ENCODE measurements at places on chromosomes 12 and 14.
A peak's percentile ranks its signal among the peaks of the same experiment; 100 is the strongest.

DNA sequence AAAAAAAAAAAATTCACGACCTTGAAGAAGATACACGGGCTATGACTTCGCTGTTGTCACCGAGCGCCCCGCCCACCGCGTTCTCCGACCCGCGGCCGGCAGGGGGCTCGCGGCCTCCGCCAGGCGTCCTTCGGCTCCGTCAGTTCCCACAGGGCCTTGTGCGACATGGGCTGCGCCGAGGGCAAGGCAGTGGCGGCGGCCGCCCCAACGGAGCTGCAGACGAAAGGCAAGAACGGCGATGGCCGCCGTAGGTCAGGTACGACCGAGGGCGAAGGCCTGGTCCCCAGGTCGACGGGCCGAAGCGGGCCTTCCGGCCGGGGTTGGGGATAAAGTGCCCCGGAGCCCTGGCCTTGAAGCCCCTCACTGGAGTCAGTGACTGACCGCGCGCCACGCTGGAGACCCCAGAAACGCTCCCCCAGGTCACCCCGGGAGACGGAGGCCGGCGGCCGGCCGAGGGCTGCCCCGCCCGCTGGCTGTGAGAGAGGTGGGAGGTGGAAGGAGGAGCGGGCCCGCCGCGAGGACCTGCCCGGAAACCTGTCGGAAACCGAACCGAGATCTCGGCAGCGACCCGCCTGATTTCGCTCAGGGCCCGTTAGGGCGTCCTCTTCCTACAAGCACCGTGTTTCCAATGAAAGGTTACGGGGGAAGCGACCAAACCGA lies at the start of gene TXNRD1:
Gene TXNRD1 (plus strand): TSS at position 142 of the 660 bp plus-strand sequence. CDS start 24 bp downstream, at position 166.
- peak; percentile 89 for DNase-seq

- no peak for DNase-seq
Measured at GRCh38 chr12:23899434-23899833, 50.0 kb downstream of the SOX5 start.

- DNase-seq = no peak
Measured at GRCh38 chr12:2154050-2154449, 101.3 kb downstream of the CACNA1C start.

DNA sequence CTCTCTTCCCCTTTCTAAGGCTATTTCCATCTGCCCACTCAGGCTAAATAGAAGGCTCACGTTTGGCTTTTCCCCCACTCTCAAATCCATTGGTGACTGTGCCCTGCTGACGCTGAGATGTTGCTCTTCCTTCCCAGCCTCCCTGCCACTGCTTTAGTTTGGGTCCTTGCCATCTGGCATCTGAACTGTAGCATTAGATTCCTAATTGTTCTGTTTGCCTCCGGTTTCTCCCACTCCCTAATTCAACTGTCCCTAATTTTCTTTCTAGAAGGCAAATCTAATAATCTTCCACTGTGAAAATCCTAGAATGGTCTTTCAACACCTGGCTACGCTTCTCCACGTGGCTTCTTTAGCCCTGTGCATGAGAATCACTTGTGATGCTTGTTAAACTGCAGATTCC lies 37.6 kb upstream of the SMOC1 start:
- DNase-seq = no peak

- DNase-seq = no peak
Measured at GRCh38 chr14:68922201-68922621, 56.9 kb downstream of the ACTN1 start.

DNA sequence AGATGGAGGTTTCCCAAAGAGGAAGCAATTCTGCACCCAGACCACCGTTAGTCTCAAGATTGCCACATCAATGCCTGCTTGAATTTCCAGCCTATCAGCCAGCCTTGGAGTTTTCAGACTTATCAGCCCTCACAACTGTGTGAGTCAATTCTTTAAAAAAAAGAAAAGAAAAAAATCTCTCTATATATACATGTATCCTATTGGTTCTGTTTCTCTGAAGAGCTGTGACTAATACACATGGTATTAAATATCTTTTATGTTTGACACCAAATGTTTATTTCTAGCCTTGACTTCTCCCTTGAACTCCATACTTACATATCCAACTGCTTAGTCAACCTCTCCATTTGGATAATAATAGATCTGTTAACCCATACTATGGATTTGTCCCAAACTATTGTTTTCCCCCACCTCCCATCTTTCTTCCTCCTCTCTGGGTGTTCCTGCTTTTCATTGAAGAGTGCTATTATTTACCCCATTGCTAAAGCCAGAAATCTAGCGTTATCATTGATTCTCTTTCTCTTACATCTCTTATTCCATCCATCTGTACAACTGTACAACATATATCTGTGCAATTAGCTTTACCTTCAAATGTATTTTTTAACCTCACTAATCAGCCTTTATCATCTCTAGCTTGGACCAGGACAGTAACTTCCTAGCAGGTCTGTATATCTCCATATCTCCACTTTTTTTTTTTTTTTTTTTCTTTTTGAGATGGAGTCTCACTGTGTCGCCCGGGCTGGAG lies 22.7 kb upstream of the EID3 start:
- DNase-seq = no peak

Data from activated CD4-positive, alpha-beta T cell treated with anti-CD3 and anti-CD28 coated beads, Interleukin-10, Interleukin-2, amounts not matched to agents 100 ng/mL and 50 ng/mL, durations not matched to agents 16 hours and 8 hours (primary cell).